ENCODE measurements at places on chromosomes 12 and 14. TPM values are rescaled to one million over a fixed set of nuclear protein-coding genes. Genes with fewer than 3 reads are reported as not detected.

The SMIM41 gene
- 0.19 TPM for total RNA-seq

The PRR13 gene
- total RNA-seq = 68.9 TPM

The CIROP gene
- total RNA-seq = not detected

The RAN gene
- total RNA-seq = 627 TPM

The AQP2 gene
- total RNA-seq = not detected

The ST8SIA1 gene
- under 0.01 TPM for total RNA-seq

The TMEM63C gene
- total RNA-seq = not detected

The LMNTD1 gene
- 0.29 TPM for total RNA-seq

The SSPN gene
- 1.1 TPM for total RNA-seq

The ATP23 gene
- 5.1 TPM for total RNA-seq

The TBC1D30 gene
- total RNA-seq = 14.0 TPM

The STYX gene
- 41.6 TPM for total RNA-seq

The PNN gene
- 16.0 TPM for total RNA-seq

The MYO1H gene
- not detected for total RNA-seq

The CRIP2 gene
- 236 TPM for total RNA-seq

The KICS2 gene
- 4.9 TPM for total RNA-seq

The LIMA1 gene
- 139 TPM for total RNA-seq

The ACRBP gene
- 1.6 TPM for total RNA-seq

The SRP54 gene
- total RNA-seq = 67.4 TPM

The ABHD12B gene
- not detected for total RNA-seq

The SPIC gene
- not detected for total RNA-seq

The TROAP gene
- total RNA-seq = 7.8 TPM

The ITGB7 gene
- total RNA-seq = under 0.01 TPM

The OR11H12 gene
- total RNA-seq = not detected

The CLEC4D gene
- not detected for total RNA-seq

The ANKRD33 gene
- 0.29 TPM for total RNA-seq

The NTN4 gene
- 387 TPM for total RNA-seq

The IL26 gene
- total RNA-seq = not detected

The KRT3 gene
- total RNA-seq = not detected

The SLC17A8 gene
- not detected for total RNA-seq

The CD4 gene
- total RNA-seq = not detected

The ASB2 gene
- not detected for total RNA-seq

Measured in vein endothelial cell (primary cell).